ENCODE measurements at places on chromosomes 4 and X.

GRCh38 chrX:427812-428725, 41.4 kb upstream of the PPP2R3B start:
- peak; percentile 86 for DNase-seq

DNA sequence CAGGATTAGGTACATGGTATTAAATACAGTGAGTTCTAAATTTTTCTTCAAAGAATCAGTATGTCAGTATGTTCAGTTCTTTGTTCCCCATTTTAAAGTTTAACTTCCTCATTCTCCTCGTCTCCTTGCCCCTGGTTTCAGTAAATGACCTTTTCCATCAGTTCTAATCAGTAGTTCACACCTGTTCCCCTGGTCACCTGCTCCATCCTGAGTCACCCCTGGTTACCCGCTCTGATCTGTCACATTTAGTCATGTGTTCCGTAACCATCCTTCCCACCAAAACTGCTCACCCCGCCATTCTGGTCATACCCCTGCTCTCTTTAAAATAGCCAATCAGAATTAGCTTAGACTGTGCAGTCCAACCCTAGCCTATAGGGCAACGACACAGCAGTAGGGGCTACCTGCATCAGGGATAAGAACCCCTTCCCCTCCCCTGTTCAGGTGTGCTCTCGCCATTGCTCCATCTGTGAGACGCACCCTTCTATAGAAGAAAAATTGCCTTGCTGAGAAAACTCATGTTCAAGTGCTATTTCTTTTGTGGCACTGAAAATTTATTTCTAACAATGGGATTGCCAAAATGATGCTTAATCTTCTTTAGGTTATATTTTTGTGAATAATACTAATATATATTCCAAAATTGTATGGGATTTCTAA, 181.3 kb downstream of the OR13H1 start:
- DNase-seq = no peak

DNA sequence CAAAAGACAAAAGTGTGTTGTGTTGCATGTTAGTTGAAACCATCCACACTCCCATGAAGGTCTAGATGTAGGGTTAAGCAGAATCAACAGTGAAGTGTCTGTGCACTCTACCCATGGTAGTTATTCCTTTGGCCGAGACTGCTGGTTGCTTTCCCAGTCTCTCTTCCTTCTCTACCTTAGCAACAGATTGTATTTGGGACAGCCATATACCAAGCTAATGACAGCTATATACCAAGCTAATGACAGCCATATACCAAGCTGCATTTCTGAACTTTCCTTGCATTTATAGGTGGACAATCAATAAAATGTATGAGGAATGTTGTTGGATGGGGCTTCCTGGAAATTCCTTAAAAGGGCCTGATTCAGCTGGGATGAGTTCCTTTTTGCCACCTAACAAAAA, 80.5 kb upstream of the ENPEP start:
- DNase-seq = no peak

- no peak for DNase-seq
Observed at GRCh38 chrX:123331349-123331748, 147.3 kb downstream of the GRIA3 start.

GRCh38 chr4:166506051-166506450, 633.0 kb downstream of the TLL1 start:
- no peak for DNase-seq

Data from GM23338 (cell line).